ENCODE measurements at places on chromosomes 11 and 22.

DNA sequence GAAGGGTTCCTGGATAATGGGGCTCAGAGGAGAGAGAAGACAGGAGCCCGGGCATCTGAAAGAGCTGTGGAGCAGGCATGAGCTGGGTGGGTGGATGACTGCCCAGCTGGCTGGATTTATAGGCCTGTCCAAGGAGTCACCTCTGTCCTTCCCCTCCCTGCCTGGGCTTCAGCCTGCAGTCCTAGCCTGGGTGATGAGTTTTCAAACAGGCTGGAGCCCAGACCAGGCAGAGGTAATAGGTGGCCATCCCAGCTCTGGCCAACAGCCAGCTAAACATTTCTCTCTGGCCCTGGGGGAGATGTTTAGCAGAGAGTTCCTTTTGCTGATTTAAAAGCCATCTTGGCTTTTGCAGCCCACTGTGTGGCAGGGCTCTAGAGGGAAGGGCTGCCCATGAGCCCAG is 5.4 kb downstream of the C11orf96 start:
- no peak overlapping the region for H3K4me3 ChIP-seq
- H3K27ac ChIP-seq = no peak overlapping the region
- peaks cover 12% of the 10 kb centered on the region for H3K27me3 ChIP-seq
- no peaks in the 10 kb centered on the region for H3K36me3 ChIP-seq
- H3K4me1 ChIP-seq = peaks cover 17% of the 10 kb centered on the region
- no peak for DNase-seq

GRCh38 chr11:2072551-2073261 is 66.5 kb downstream of the IGF2 start:
- no peaks in the 10 kb centered on the region for H3K4me1 ChIP-seq
- DNase-seq = no peak
- peaks cover 7% of the 10 kb centered on the region for H3K27me3 ChIP-seq
- no peaks in the 10 kb centered on the region for H3K36me3 ChIP-seq
- no peak overlapping the region for H3K4me3 ChIP-seq

- H3K27me3 ChIP-seq = no peaks in the 10 kb centered on the region
- no peak overlapping the region for H3K27ac ChIP-seq
- H3K36me3 ChIP-seq = peaks cover 13% of the 10 kb centered on the region
- no peak overlapping the region for H3K4me3 ChIP-seq
- no peak for DNase-seq
- H3K4me1 ChIP-seq = no peaks in the 10 kb centered on the region
Measured at GRCh38 chr22:17149076-17149815, 9.8 kb downstream of the HDHD5 start.

DNA sequence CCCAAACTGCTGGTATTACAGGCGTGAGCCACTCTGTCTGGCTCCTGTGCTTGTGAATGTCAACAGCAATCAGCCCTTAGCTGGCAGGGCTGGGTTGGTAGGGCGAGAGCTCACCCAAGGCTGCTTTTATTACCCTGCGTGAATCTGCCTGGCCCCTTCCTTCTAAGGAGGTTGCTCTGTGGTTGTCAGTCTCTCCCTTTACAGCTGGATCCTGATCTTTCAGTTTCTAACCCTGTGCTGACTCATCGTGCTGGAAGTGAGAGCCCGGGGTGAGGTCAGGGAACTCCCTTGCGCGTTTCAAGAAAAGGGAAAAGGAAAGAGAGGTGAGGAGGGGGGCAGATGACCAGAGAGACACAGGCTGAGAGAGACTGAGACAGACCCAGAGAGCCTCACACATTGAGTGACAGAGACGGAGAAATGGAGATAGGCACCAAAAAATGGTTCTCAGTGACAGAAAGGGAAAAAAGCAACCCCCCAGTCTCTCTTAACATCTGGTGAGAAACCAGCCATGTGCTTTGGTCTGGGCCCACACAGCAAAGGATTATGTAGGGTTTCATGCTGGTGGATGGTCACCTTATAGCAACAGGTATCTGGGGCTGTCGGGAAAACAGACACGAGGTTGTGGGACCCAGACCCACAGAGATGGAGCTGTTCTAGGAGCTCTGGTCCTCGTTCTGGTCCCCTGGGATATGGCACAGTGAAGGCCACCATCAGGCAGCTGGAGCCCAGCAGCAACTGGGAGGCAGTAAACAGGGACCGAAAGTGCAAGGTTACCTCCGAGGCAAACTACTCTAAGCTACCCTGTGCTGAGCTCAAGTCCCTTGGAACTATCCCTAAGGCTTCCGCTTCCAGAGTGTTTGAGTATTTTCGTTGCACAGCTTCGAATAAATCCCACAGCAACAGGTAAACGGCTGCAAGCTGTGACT is 2.5 kb downstream of the TCN2 start:
- no peak overlapping the region for H3K27ac ChIP-seq
- no peaks in the 10 kb centered on the region for H3K36me3 ChIP-seq
- no peak for DNase-seq
- peaks cover 20% of the 10 kb centered on the region for H3K4me1 ChIP-seq

- H3K27ac ChIP-seq = no peak overlapping the region
- H3K4me3 ChIP-seq = no peak overlapping the region
- H3K36me3 ChIP-seq = no peaks in the 10 kb centered on the region
- H3K27me3 ChIP-seq = peaks cover 4% of the 10 kb centered on the region
- DNase-seq = no peak
Measured at GRCh38 chr11:117900720-117901440, 24.4 kb upstream of the FXYD6 start.

DNA sequence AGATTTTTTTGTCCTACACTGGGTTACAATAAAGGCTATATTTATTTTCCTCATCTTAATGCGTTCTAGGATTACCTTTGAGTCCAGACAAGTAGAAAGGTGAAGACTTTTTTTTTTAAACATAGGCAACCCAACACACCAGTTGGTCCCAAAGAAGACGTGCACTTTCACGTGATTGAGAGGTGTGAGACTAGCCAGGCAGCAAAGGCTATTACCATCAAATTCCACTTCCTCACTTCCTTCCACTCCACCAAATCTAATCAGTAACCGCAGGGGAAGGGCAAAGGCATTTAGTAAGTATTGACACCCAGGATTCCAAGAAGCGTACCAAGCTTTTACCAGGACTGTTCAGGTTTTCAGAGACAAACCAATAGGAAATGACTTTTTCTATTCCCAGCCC is 109.3 kb downstream of the APIP start:
- H3K36me3 ChIP-seq = no peaks in the 10 kb centered on the region
- no peak overlapping the region for H3K27ac ChIP-seq
- peaks cover 7% of the 10 kb centered on the region for H3K27me3 ChIP-seq
- H3K4me1 ChIP-seq = no peaks in the 10 kb centered on the region
- no peak for DNase-seq

DNA sequence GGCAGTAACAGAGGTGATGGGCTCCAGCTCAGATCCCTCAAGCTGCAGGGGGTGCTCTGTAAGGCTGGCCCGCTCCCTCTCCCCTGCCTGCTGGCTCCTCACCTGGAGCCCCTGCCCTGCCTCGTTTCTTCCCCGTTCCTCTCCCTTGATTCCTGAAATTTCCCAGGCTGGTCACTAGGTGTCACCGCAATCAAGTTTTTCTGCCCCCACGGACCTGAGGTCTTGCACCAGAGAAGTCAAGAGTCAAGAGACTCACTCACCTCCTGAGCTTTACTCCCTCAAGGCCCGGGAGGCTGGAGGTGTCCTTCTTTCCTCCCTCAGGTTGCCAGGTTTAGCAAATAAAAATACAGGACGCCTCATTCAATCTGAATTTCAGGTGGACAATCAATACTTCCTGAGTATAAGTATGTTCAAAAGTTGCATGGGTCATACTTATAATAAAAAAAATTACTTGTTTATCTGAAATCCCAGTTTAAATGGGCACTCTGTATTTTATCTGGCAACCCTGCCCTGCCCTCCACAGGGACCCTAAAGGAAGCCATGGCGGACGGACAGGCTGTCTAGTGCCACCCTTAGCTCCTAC is 69.2 kb downstream of the SCUBE1 start:
- no peaks in the 10 kb centered on the region for H3K27me3 ChIP-seq
- no peaks in the 10 kb centered on the region for H3K36me3 ChIP-seq
- DNase-seq = no peak
- H3K27ac ChIP-seq = no peak overlapping the region

GRCh38 chr22:30497466-30498150 is 7.9 kb downstream of the SEC14L4 start:
- H3K36me3 ChIP-seq = no peaks in the 10 kb centered on the region
- H3K27me3 ChIP-seq = peaks cover 3% of the 10 kb centered on the region
- DNase-seq = no peak
- no peaks in the 10 kb centered on the region for H3K4me1 ChIP-seq

DNA sequence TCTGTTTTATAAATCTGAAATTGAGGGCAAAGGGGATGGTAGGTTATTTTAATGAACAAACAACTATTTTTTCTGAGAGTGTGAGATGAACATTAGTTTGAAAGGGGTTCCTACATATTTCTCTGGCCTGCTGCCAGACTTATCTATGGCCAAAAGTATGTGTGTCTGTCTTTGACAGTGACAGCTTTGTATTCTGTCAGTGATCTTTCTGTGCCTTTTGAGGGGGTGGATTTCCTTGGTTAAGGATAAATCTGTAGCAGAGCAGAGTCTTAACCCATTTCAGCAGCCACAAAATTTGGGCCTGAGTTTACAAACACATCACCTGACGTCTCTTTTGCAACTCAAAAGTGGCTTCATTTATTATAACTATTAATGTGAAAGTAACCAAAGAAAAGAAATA is 30.9 kb downstream of the ZFTA start:
- no peak overlapping the region for H3K4me3 ChIP-seq
- no peak for DNase-seq
- no peaks in the 10 kb centered on the region for H3K27me3 ChIP-seq
- H3K4me1 ChIP-seq = no peaks in the 10 kb centered on the region

DNA sequence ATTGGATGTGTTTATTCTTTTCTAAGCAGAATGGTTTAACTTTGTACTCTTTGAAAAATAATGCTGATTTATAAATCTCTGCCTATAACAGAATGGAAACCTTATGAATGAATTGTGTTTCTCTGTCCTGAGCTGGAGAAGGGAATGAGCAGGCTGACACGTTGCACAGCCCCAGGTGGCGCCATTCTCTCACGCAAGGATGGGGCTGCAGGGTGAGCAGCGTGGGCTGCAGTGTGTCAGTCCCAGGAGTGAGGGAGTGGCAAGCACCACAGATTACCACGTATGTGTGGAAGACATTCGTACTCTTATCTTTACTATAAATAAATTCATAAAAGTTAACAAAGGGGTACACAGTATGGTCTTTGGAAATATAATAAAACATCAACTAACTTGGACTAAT is 33.4 kb downstream of the FDX1 start:
- H3K36me3 ChIP-seq = peaks cover 50% of the 10 kb centered on the region
- no peak overlapping the region for H3K4me3 ChIP-seq
- no peaks in the 10 kb centered on the region for H3K4me1 ChIP-seq
- peak; percentile 21 for DNase-seq

DNA sequence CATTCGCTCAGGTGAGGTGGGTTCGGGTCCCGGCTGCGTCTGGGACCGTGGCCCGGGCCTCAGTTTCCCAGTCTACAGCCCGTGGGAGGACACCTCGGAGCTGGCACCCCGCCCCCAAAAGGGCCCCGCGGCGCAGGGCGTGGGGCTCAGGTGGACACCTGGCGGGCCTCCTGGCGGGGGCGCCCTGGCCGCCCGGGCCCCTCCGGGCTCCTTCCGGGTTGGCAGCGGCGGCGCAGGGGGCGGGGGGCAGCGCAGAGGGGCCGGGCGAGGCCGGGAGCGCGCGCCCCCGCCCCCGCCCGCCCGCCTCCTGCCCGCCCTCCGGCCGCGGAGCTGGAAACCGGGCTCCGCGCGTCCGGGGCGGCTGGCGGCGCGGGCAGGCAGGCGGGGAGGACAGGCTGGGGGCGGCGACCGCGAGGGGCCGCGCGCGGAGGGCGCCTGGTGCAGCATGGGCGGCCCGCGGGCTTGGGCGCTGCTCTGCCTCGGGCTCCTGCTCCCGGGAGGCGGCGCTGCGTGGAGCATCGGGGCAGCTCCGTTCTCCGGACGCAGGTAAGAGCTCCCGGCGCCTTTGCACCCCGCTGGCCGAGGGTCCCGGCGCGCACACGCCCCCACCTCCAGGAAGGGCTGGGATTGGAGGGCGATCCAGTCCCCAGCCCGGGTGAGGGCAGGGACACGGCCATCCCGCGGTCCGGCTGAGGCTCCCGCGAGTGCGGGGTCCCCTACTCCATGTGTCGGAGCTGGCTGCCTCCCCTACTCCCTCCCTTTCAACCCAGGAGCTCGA is at the start of gene EMID1:
Gene EMID1, plus strand, starts transcription at position 303 of the 778 bp plus-strand sequence. Its CDS starts 143 bp downstream, at position 446.
- no peak within 1 kb of the TSS for H3K4me3 ChIP-seq
- H3K27ac ChIP-seq = no peak within 1 kb of the TSS
- no peak for DNase-seq
- no peaks in the 10 kb centered on the region for H3K36me3 ChIP-seq
- H3K4me1 ChIP-seq = peaks cover 20% of the 10 kb centered on the region

Measured in CD4-positive, CD25-positive, alpha-beta regulatory T cell (primary cell).